RKO (cell line): ENCODE measurements at places on chromosomes 5 and 9.

GRCh38 chr5:98569288-98569687 is 204.2 kb upstream of the RGMB start:
- no peak for DNase-seq

- DNase-seq = no peak
Observed at GRCh38 chr5:5929291-5930020, 448.9 kb downstream of the MED10 start.

DNA sequence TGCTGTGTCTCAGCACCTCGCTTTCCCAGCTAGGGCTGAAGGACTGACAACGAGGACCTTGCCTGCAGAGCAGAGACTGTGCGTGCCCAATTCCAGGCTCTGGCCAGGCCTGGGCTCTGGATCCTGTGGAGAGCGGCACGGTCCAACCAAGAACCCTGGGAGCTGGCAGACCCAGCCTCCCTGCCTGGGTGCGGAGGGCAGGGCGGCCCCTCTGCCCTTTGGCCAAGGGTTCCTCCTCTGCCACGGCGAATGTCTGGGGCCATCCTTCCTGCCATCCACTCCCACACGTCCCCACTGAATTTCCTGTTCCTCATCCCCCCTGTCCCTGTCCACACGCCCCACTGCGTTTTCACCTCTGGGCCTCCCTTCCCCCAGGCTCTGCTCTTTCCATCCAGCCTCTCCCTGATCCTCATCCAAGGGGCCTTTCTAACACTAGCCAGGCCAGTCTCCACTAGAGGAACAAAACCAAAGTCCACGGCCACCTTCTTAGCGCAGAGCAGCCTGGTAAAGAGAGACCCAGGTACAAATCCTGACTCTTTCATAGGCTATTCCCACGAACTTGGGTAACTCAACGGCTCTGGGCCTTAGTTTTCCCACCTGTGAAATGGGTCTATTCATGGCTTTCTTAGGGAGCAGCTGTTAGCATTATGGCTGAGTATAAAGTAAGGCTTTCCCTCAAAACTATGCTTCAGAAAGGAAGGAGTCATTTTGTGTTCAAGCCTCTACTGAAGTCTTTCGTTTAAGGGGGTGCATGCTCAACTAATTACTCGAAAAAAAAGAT is 95.5 kb upstream of the PHYKPL start:
- DNase-seq = no peak

DNA sequence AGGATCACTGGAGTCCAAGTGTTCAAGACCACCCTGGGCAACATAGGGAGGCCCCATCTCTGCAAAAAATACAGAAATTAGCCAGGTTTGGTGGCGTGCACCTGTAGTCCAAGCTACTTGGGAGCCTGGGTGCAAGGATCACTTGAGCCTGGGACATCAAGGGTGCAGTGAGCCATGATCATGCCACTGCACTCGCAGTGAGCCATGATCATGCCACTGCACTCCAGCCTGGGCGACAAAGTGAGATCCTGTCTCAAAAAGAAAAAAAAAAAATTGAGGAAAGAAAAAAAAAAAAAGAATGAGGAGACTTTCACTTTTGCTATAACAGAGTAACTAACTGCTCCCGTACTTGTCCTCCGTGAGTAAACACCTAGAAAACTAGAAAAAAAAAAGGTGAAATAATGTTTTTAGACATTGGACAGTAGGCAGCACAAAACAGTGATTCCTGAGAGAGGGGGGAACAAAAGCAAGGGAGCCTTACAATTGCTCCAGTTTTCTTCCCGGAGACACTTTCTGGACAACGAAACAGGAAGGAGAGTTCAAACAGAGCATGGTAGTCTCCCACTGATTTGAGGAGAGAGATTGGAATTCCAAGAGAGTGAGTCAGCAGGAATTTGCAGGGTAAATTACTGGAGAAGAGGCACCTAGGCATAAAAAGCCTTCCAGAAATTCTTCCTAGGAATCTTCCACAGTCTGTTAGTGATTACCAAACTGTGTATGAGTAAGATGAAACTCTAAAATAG is 6.9 kb upstream of the ZBTB5 start:
- peak; percentile 92 for DNase-seq

GRCh38 chr9:21991072-21991959 is 2.9 kb downstream of the CDKN2A start:
- DNase-seq = no peak

DNA sequence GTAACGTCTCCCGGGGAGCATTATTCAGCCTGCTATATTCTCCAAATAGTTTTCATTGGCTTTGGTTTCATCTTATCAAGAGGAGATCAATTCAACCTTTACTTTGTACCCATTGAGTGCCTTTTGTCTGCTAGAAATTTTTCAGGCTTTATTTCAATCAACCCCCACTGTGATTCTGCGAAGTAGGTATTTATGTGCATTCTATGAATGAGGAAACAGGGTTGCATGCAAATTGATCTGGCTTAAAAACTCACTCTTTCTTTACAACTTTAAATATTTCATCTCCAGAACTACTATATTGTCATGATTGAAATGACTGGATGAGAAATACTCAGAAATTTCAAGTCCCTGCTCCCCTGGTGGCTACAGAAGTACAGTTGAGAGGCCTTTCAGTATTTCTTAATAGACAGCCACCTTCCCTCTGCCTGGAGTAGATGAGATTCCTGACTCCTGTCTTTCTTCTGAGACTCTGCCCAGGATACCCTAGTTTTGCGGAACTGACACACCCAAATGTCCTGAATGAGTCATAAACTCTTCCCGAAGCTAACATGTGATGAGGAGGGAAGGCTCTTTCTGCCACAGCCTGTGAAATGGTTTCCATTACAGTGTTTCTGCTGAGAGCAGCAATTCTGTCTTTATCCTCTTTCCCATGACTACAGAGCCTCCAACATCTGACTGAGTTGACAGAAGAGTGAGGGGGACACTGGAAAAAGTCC is 52.6 kb upstream of the TNC start:
- DNase-seq = peak; percentile 44

DNA sequence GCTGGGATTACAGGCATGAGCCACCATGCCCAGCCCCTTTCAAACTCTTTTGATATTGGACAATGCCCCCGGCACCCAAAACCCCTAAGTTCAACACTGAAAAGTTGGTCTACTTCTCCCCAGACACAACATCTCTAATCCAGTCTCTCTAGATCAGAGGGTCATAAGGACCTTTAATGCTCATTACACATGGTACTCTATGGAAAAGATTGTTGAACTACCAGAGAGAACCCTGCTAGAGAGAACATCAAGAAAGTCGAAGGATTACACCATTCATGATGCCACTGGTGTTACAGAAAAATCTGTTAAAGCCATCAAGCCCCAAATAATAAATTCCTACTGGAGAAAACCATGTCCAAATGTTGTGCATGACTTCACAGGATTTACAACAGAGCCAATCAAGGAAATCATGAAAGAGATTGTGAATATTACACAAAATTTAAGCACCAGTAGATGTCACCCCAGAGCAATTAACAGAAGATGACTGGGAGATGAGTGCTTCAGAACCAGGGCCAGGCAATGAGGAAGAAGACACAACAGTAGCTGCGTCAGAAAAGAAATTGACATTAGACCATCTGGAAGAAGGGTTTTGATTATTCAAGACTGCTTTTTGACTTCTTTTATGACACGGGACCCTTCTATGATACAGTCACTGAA is 28.3 kb upstream of the NIPAL4 start:
- DNase-seq = peak; percentile 79

GRCh38 chr9:101702257-101702656 is 36.2 kb downstream of the GRIN3A start:
- DNase-seq = no peak

- DNase-seq = no peak
Observed at GRCh38 chr5:107652408-107652807, 18.3 kb downstream of the EFNA5 start.

GRCh38 chr9:108838017-108838416 is 17.8 kb downstream of the ACTL7B start:
- DNase-seq = no peak

- DNase-seq = no peak
Observed at GRCh38 chr9:4829969-4830368, 37.2 kb downstream of the RCL1 start.

GRCh38 chr5:124234022-124234769 is 512.2 kb downstream of the ZNF608 start:
- DNase-seq = no peak

- DNase-seq = peak; percentile 38
Observed at GRCh38 chr5:65796269-65796668, 74.3 kb downstream of the NLN start.

DNA sequence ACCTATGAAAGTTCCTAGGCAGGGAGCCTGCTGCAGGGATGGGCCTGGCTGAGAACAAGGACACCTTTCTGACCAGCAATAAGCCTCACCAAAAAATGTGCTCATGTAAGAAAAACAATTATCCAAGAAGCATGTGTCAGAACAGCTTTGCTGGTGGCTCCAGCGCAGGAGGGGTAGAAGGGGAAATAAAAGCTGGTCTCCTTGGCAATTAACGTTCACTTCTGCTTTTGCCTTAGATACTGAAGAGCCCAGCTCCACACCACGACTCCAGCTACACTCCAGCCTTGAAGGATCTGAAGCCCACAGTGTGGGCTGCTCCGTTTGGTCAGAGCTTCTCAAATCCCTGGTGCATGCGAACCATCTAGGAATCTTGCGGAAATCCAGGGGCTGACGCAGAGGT is 107.6 kb upstream of the PHYKPL start:
- DNase-seq = no peak

- no peak for DNase-seq
Observed at GRCh38 chr5:10351919-10352318, 1.6 kb upstream of the MARCHF6 start.

- DNase-seq = no peak
Observed at GRCh38 chr9:94865582-94866452, 139.3 kb downstream of the AOPEP start.

- DNase-seq = no peak
Observed at GRCh38 chr5:138890644-138891043, 15.5 kb upstream of the LRRTM2 start.

DNA sequence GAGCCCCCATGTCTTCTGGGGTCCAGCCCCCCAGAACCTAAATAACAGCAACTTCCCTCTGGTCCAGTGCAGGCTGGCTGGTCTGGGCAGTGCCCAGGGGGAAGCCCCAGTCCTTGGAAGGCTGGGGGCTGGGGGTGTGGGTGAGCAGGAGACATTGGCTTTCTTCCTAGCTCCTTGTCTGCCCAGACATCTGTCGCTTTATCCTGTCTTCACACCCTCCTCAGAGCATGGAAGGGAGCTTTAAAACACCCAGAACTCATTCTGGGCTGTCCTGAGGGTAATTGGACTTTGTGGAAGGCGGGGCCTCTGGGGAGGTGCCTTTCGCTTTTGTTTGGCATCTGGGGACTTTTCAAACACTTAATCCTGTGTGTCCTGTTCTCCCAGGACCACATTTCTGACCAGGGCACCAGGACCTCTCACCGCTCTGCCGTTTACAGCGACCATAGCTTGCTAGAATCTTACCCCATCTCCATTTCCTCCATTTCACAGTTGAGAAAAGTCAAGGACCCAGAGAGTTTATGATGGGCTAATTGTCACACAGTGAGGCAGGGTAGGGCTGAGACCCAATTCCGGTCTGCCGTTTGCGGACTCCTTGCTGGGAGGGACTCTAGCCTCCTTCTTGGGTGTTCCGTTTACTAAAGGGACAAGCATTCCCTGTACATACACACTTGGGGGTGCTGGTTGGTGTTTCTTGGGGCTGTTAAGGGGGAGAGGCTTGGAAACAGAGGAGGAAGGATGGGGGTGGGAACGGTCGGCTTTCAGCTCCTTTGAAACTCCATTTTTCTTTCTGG is 1.1 kb downstream of the GSN start:
- DNase-seq = no peak

GRCh38 chr9:128215491-128216409 is 12.6 kb downstream of the DNM1 start:
- DNase-seq = no peak

GRCh38 chr5:74636552-74636951 is 4.0 kb downstream of the ENC1 start:
- no peak for DNase-seq

DNA sequence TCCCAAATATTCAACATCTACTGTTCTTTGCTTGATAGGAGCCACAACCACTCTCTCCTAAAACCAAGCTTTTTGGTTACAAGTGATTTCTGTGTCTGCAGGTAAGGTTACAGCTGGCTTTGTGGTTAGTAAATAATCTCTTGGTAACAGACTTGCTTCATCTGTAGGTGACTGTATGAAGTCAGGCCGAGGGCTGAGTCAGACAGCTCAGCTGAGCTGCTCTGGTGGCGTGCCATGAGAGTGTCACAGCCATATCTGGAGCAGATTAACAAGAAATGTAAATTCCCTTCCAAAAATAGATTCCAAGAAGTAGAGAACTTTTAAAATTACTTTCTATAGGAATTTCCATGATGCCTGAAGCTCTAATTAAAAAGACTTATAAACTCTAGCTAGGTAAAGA is 23.7 kb upstream of the TAS2R1 start:
- peak; percentile 45 for DNase-seq

DNA sequence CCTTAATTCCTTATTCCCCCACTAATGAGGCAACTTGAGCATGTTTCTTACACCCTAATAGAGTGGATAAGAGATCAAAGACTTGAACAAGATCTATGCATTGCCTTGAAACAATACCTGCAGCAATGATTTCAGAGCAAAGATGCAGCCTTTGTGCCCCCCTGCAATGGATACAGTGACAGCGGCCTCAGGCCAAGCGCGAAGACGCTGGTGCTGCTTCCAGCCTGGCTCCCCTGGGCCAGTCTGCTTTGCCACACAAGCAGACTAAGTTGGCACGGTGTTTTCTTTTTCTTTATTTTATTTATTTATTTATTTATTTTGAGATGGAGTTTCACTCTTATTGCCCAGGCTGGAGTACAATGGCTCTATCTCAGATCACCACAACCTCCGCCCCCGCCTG is 179.8 kb upstream of the S1PR3 start:
- no peak for DNase-seq

DNA sequence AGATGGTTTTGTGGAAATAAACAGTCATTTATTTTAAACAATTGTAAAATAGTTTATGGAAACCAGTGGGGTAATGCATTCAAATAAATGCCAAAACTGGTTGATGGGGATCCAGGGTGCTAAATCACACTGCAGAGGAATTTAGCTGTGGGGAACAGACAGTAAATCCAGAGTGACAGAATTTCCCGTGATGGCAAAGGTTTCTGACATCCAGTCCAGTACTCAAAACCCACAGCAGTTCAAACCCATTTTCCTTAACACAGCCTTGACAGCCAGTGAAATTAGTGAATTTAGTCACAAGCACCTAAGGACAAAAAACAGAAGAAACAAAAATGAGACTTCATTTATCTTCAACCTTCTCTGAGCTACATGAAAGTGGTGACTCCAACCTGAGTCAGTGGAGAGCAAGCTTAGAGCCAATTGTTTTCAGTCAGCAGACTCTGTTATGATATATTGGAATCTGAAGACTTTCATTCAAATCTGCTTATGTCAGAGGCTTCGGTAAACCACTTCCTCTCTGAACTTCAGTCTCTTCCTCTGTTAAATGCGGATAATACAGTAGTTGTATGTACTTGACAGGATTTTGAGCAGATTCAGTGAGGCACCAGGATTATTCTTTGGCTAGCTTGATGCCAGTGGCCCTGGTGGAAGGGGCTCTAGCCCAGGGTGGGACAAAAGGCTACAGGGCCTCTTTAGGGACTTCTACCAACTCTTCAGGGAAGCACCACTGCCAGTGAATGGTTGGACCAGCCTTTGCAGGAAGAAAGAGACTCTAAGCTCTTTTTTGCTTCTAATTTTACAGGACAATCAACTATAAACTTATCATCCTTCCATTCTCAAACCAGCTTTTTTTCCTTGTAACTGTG is 185.3 kb downstream of the MAPKAP1 start:
- peak; percentile 99 for DNase-seq

- no peak for DNase-seq
Observed at GRCh38 chr5:149325894-149326293, 19.4 kb upstream of the GRPEL2 start.

GRCh38 chr9:98142182-98142907 is 23.3 kb upstream of the TRIM14 start:
- DNase-seq = no peak

GRCh38 chr5:145941448-145942130 is 5.2 kb downstream of the SH3RF2 start:
- peak; percentile 29 for DNase-seq
